Caco-2 (cell line): ENCODE measurements at places on chromosomes 13 and 19. TPM values are rescaled to one million over a fixed set of nuclear protein-coding genes. Genes with fewer than 3 reads are reported as not detected.

PLPPR2 gene
- 5.6 and 7.4 TPM in 2 replicates for total RNA-seq

DNA sequence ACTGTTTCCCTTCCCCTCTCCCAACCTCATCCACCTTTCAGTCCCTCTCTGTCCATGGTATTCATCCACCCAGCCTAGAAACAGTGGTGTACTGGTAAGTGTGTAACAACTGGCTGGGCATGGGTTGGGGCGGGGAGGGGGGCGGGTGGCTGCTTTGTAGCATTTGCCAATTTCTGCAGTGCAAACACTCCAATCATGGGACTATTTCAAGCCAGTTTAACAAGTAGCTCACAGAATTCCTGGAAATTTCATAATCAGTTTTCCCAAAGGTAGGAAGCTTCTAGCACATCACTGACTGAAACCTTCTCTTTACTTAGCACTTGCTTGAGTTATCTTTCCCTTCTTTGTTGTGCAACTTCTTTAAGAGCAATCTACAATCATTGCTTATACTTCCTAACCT is 100.8 kb upstream of the WASF3 start:
- H3K4me1 ChIP-seq, result no peaks in the 10 kb centered on the region
- H3K36me3 ChIP-seq, result no peaks in the 10 kb centered on the region
- no peaks in the 10 kb centered on the region for H3K27me3 ChIP-seq
- H3K4me3 ChIP-seq, result no peak overlapping the region
- no peak for DNase-seq

DNA sequence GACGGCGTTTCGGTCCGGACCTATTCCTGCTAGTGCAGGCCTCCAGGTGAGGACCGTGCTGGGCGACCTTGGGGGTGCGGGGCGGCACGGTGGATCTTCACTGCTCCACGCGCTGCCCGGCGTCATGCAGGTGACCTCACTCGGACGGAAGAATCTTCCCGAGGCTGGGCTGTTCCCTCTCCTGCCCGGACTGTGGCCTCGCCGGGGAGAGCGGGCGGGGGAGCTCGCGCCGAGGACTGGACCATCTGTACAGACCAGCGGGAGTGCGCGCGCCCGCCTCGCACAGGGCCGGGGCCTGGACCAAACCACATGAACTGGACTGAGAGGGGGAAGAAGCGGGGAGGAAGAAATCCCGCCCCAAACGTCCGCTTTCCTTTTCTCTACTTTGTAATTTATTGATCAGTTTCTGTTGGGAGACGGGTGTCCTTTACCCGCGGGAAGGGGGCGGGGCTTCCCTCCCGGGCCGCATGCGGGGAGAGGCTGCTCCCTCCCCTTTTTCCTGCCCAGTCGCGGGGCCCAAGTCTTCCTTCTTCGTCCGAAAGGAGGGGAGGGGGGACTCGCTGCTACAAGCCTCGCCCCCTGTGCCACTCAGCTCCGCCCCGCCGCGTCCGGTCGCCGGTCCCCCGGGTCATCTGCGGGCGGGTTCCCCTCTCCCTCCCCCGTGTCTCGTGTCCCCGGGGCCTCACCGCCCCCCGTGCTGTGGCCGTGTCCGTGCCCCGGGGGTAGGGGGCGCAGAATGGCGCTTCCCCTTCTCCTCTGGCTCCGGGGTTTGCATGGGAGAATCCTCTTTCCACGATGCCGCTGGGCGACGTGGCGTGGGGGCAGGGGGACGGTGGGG is 4.9 kb downstream of the HRC start:
- H3K4me1 ChIP-seq, result peaks cover 13% of the 10 kb centered on the region
- H3K27me3 ChIP-seq, result no peaks in the 10 kb centered on the region
- peak overlapping the region; percentile 69 for H3K4me3 ChIP-seq
- peak; percentile 96 for DNase-seq
- H3K27ac ChIP-seq, result peak overlapping the region; percentile 61
- no peaks in the 10 kb centered on the region for H3K36me3 ChIP-seq

DNA sequence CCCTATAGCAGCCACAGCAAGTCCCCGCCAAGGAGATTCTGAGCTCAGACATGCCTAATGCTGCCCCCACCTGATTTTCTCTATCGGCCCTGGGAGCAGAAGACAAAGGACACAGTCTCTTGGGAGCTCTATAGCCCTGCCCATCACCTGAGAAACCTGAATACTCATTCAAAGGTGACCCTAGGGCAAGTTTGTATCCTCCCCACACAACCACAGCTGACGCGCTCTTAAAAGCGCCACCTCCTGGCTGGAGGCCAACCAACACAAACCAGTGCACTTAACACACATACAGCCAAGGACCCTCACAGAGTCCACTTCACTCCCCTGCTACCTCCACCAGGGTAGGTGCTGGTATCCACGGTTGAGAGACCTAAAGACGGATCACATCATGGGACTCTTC is 8.8 kb upstream of the IGFL4 start:
- H3K36me3 ChIP-seq, result no peaks in the 10 kb centered on the region
- peak; percentile 38 for DNase-seq
- no peak overlapping the region for H3K27ac ChIP-seq
- no peak overlapping the region for H3K4me3 ChIP-seq

DNA sequence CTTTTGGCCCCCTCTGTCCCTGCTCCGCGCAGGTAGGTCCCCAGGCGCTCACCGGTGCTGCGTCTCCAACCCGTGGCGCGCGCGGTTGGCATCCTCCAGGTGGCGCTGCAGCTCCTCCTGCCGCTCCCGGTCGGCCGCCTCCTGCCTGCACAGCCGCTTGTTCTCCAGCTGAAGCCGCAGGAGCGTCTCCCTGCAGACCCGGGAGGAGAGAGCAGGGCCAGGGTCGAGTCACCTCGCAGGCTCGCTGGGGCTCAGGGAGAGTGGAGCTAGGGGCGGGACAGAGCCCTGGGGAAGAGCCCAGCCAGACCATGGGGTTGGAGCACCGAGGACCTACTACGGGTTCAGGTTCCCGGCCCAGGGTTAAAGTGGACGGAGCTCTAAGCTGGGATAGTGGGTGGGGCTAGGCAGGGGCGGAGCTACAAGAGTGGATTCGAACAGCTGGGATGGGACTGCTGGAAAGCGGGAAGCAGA is 9.3 kb downstream of the HOOK2 start:
- H3K36me3 ChIP-seq, result peaks cover 2% of the 10 kb centered on the region
- H3K27ac ChIP-seq, result no peak overlapping the region
- no peaks in the 10 kb centered on the region for H3K4me1 ChIP-seq
- no peaks in the 10 kb centered on the region for H3K27me3 ChIP-seq

DNA sequence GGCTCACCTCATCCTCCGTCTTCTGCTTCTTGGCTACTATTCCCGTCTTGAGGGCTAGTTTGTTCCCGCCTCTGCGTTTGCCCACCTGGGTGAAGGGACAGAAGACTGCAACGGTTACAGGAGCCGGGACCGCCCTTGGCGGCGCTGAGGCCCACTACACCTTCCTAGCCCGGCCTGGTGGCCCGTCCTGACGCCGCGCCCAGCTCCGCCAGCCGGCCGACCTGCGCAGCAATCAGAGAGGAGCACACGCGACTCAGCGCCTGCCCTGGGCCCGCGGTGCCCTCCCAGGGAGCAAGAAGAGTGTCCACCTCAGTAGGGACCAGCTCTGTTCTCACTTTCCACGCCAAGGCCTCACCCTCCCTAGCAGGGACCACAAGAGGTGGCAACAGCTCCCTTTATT is 3.1 kb downstream of the TRIR start:
- no peak for DNase-seq
- H3K27me3 ChIP-seq, result no peaks in the 10 kb centered on the region
- H3K4me1 ChIP-seq, result peaks cover 13% of the 10 kb centered on the region
- H3K4me3 ChIP-seq, result no peak overlapping the region

DNA sequence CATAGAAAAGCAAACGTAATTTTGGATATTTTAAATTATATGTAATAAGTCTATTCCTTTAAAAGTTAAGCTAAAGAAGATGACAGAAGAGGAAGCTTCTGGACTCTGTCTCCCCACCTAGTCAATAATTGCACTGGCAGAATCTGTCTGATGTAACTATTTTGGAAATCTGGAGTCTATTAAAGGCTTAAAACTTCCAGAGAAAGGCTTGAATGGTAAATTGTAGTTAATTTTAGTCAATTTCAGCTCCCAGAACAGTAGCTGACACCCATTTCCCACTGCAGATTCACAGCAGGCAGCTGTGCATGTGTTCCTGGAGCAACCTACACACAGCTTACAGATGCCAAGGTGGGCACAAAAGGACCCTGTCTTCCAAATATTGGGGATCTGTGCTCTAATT is 304.1 kb downstream of the PCDH20 start:
- H3K36me3 ChIP-seq, result no peaks in the 10 kb centered on the region
- no peak overlapping the region for H3K27ac ChIP-seq
- no peak for DNase-seq
- H3K4me3 ChIP-seq, result no peak overlapping the region

GRCh38 chr13:50894012-50894411 is 15.6 kb upstream of the RNASEH2B start:
- no peak overlapping the region for H3K27ac ChIP-seq
- H3K27me3 ChIP-seq, result no peaks in the 10 kb centered on the region
- H3K4me3 ChIP-seq, result no peak overlapping the region

DNA sequence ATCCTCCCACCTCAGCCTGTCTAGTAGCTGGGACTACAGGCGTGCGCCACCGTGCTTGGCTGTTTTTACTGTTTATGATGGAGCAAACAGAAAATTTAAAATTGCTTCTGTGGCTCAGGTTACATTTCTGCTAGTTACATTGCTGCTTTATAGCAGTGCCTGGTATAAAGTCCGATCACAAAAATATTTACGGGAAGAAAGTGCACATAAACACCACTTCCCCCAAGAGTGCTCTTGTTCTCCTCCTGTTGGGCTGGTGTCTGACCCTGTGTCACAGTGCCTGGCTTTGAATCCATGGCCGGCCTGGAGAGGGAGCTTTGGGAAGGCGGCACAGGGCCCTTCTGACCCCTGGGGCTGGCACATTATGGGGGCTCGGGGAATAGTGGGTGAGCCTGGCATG is 11.9 kb downstream of the PRKACA start:
- no peaks in the 10 kb centered on the region for H3K27me3 ChIP-seq
- H3K27ac ChIP-seq, result no peak overlapping the region
- H3K4me1 ChIP-seq, result no peaks in the 10 kb centered on the region
